OCI-M1 (cell line): ENCODE measurements at places on chromosomes 4 and X.

DNA sequence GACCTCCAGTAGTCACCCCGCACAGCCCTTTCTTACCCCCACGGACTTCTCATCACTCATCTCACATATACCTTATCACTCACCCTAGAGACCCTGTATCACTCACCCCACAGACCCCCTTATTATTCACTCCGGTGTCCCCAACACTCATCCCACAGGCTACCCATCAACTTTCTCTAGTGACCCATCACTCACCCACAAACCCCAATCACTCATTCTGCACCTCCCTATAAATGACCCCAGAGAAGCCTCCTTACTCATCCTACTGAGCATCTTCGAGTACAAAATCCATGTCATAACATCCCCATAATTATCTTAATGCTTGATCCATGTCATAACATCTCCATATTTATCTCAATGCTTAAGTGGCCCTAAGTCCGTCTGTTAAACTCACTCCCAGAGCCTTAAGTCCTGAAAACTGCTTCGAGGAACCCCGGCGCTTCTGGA is 934 bp downstream of the ZNF41 start:
- no peak for DNase-seq

GRCh38 chr4:176436293-176436973 is 116.7 kb downstream of the SPCS3 start:
- no peak for DNase-seq

DNA sequence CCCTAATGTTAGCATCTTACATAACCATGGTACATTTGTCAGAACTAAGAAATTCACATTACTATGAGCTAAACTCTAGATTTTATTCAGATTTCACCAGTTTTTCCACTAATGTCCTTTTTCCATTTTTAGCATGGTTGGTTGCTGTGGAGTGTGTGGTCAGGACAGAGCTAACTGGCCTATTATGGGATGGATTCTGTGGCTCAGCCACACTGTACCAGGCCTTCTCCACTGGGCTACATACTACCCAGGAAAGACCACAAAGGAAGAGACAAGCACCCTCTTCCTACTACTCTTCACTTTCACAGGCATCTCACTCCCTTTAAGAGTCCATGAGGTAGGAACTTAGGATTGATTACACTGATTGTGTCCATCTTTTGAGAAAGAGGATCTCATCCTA is 67.4 kb downstream of the ZNF827 start:
- DNase-seq = no peak

GRCh38 chrX:48636776-48637175 is 39.5 kb downstream of the WDR13 start:
- DNase-seq = peak; percentile 63

DNA sequence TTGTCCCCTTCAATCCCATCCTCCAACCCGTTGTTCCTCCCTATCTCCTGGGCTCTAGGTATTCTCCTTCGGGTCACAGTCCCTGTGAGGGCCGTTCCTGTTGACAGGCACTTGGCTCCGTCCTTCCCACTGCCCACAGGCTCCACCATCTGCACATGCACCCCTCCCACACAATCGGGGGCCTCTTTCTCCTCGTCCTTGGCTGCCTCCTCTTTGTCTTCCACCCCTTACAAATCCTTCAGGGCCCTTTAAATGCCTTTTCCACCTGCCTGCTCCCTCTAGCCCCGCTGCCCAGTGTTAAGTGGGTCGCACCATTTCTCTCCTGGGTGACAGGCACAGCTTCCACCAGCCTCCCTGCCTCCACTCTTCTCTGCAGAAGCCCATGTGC is 2.7 kb upstream of the AVPR2 start:
- peak; percentile 28 for DNase-seq

- DNase-seq = no peak
Measured at GRCh38 chr4:44638091-44638490, 13.3 kb downstream of the YIPF7 start.

- no peak for DNase-seq
Measured at GRCh38 chr4:55838356-55838755, 15.1 kb upstream of the EXOC1 start.

DNA sequence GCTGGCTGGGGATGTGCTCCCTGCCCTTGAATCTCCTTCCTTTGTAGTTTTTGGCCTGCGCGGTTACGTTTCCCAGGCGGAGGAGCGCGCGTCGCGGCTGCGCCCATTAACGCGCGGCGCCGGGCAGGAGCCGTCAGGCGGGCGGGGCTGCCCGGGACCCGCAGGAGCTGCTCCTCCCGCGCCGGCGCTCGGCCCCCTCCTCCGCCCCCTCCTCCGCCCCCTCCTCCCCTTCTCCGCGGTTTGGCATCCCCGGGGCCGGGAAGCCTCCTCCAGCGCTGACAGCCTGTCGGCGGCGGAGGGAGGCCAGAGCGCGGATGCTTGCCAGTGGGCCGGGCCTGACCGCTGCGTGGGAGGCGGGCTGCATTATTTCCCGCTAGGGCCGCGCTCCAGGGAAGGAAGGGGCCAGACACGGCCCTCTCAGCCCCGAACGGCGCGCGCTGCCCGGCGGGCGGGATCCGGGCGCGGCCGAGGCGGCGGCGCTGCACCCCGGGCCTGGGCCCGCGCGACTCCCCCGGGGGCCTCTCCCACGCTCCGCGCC is at the start of gene DCLK2:
TSS of gene DCLK2 (plus strand) at position 405 of the 538 bp plus-strand sequence. CDS start 583 bp downstream, outside the sequence.
- no peak for DNase-seq

- no peak for DNase-seq
Measured at GRCh38 chrX:107787827-107788226, 10.3 kb downstream of the NCBP2L start.

DNA sequence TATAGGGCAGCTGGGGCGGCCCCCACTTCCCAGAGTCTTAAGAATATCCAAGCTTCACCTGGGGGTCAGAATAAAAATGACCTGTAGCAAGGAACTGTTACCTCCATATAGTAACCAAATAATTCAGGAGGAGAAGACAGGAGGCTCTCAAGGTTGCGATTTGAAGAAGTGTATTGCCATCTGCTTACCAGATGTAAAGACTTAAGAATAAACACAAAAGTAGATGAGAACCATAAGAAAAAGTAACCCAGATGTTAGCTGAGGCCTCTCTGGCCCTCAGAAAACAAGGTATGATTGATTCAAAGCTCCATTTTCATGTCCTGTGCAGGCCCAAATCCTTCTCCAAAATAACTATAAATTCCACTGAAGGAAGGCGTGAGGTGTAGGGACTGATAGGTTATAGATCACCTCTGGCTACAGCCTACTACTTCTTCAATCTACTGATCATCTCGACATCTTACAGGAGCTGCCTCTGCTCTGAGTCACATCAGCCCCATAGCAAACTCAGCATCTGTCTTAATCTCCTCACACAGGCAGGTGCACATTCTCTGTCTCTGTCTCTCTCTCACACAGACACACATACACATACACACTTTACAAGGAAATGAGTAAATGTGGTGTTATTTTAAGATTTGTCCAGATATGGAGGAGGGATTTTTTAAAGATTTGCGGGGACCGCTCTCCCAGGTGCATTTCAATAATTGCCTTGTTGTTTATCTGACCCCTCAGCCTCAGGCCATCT is 193.9 kb upstream of the EDNRA start:
- no peak for DNase-seq

DNA sequence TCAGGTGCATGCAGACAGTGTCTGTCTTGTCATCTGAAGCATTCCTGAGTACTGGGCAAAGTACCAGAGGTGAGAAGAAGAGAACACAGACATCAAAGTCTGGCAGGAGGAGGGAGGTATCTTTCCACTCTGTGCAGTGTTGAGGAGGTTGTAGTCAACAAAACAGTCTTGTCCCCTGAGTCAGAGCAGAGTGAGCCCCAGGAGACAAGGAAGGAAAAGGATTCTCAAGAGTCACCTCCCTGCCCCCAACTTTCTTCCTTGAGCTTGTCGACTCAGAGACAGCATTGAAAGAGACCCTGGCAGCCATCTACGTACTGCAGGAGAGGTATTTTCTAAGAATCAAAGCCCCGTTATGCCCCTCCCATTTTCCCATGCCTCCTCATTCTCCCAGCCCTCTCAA is 4.4 kb upstream of the SRPX start:
- no peak for DNase-seq

- DNase-seq = peak; percentile 15
Measured at GRCh38 chr4:135050086-135050717, 848.6 kb upstream of the PABPC4L start.

- no peak for DNase-seq
Measured at GRCh38 chrX:119757979-119758730, at the start of gene SOWAHD. SOWAHD (plus strand) TSS chrX:119758588; CDS start chrX:119758668, 80 bp downstream.

- DNase-seq = no peak
Measured at GRCh38 chrX:142149919-142150318, 55.2 kb downstream of the MAGEC2 start.

DNA sequence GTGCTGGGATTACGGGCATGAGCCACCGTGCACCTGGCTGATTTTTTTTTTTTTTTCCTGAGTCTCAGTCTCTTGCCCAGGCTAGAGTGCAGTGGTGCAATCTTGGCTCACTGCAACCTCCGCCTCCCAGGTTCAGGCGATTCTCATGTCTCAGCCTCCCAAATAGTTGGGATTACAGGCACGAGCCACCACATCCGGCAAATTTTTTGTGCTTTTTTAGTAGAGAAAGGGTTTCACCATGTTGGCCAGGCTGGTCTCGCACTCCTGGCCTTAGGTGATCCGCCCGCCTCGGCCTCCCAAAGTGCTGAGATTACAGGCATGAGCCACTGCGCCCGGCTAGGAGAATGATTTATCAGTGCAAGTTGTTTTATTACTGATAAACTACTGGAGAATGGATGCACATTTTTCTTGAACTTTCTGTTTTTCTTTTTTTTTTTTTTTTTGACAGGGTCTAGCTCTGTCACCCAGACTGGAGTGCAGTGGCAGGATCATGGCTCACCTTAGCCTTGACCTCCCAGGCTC is 39.7 kb upstream of the DHRSX start:
- DNase-seq = no peak

GRCh38 chrX:110691446-110691845 is 104.2 kb downstream of the CHRDL1 start:
- DNase-seq = no peak

GRCh38 chr4:108237693-108238092 is 69.0 kb upstream of the LEF1 start:
- no peak for DNase-seq

DNA sequence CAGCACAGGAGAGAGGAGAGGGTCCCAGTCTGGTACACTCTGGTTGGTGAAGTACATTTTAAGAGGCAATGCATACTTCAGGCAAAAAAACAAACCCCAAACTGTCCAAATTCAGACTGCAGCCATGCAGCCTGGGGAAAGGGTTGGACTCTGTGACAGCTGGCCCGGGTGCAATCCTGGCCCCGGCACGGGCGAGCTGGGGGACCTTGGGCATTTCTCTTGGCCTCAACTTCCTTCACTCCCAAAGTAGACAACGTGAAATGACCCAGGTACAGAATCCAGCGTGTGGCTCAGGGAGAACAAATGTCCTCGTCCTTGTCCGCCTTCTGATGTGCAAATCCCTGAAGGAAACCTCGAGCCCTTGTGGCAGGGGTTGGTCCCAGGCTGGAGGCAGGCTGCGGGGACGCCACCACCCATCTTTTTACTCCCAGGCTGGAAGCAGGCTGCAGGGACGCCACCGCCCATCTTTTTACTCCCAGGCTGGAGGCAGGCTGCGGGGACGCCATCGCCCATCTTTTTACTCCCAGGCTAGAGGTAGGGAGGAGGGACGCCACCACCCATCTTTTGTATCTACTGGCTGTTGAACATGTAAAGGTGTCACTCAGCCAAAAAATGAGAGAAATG is 62.3 kb downstream of the ACOX3 start:
- DNase-seq = no peak

DNA sequence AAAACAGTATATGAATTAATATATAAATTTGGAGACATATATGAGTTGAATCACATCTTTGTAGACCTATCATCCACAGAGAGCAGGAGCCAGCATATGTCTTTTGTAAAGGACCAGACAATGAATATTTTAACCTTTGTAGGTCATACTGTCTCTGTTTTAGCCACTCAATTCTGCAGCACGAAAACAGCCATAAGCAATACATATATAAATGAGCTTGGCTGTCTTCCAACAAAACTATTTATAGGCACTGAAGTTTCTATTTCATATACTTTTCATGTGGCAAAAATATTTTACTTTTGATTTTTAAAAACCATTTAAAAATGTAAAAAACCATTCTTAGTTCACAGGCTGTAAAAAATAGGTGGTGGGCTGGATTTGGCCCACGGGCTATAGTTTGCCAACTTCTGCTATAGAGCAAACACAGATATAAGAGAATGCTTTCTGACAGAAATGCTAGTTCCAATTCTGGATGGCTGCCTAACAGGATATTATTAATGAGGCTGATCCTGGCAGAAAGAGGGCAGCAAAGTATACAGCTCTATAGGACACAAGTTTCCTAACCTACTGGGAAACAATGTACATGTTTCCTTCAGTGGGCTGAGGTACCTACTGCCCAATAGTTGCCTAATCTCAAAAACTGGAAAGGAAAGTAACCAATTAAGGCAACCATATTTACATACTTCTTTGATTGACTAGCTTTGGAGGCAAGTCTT is 58.1 kb upstream of the UCP1 start:
- peak; percentile 37 for DNase-seq
